ENCODE measurements at places on chromosomes 13 and 19.

DNA sequence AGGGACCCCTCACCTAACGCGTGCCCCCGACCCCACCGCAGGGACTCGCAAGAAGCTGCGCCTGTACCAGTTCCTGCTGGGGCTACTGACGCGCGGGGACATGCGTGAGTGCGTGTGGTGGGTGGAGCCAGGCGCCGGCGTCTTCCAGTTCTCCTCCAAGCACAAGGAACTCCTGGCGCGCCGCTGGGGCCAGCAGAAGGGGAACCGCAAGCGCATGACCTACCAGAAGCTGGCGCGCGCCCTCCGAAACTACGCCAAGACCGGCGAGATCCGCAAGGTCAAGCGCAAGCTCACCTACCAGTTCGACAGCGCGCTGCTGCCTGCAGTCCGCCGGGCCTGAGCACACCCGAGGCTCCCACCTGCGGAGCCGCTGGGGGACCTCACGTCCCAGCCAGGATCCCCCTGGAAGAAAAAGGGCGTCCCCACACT, 4.7 kb upstream of the MYBPC2 start:
- no peaks in the 10 kb centered on the region for H3K36me3 ChIP-seq
- no peak overlapping the region for H3K27ac ChIP-seq
- no peak overlapping the region for H3K4me3 ChIP-seq
- peaks cover 14% of the 10 kb centered on the region for H3K27me3 ChIP-seq
- H3K4me1 ChIP-seq = peaks cover 10% of the 10 kb centered on the region

DNA sequence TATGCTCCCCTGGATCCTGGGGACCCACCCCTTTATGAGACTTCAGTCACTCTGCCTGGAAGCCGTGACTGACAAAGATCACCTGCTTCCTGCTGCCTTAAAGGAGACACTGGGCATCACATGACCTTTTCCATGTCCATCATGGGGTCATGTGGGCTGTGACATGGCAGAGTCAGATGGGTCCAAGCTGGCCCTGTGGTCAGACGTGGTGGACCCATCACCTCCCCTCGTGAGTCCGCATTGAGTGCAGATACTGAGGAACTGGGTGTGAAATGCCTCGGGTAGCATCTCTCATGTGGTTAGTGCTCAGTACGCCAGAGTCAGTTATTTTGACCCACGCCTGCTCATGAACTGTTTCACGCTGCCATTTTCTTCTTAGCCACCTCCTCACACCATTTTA, 27.1 kb downstream of the NKPD1 start:
- no peak for DNase-seq
- H3K36me3 ChIP-seq = no peaks in the 10 kb centered on the region
- no peaks in the 10 kb centered on the region for H3K4me1 ChIP-seq
- H3K4me3 ChIP-seq = no peak overlapping the region
- H3K27ac ChIP-seq = no peak overlapping the region

GRCh38 chr19:35909684-35910035, 1.6 kb upstream of the TYROBP start:
- H3K36me3 ChIP-seq = no peaks in the 10 kb centered on the region
- no peak overlapping the region for H3K27ac ChIP-seq
- H3K4me3 ChIP-seq = no peak overlapping the region
- no peaks in the 10 kb centered on the region for H3K4me1 ChIP-seq
- no peaks in the 10 kb centered on the region for H3K27me3 ChIP-seq

DNA sequence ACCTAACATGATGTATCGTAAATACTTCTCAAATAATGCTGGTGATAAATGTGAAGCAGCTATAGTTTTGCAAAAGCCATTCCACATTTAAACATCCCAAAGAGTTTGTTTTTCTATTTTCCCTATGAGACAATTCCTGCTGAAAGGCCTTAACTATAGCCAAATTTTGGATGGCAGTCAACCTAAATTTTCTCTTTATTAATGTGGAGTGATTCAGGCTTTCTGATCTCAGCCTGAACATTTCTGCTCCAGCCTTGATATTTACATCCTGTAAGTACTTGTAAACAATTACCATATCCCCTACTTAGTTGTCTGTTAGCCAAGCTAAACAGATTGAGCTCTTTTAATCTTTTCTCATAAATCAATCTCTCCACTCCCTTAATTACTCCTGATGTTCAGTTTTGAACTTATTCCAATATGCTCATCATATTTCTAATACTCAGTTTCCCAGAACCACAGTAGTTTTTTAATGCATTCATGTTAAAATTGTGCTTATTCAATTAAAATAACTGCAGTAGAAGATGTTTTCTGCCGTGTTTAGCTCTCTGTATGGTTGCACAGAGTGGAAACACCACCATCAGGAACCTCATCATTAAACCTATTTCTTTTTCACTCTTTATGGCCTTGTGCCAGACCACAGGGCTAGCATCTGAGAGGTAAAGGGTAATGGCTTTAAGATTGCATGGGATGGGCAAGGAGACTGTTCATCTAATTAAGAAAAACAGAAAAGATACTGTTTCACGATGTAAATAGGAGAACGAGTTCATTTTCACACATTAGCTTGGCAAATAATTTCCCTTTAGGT, 1235.2 kb upstream of the SLC10A2 start:
- no peak overlapping the region for H3K27ac ChIP-seq
- H3K4me3 ChIP-seq = no peak overlapping the region
- DNase-seq = no peak
- no peaks in the 10 kb centered on the region for H3K36me3 ChIP-seq
- no peaks in the 10 kb centered on the region for H3K4me1 ChIP-seq

Data from ascending aorta (tissue), 2 donors.